Epithelial cell of proximal tubule (primary cell): ENCODE measurements at places on chromosomes 2 and 18. TPM values are rescaled to one million over a fixed set of nuclear protein-coding genes. Genes with fewer than 3 reads are reported as not detected.

GRCh38 chr2:138787053-138787666, 7.0 kb upstream of the NXPH2 start:
- no peak for DNase-seq

- DNase-seq, result no peak
Observed at GRCh38 chr18:9594823-9595596, 19.3 kb downstream of the PPP4R1 start.

The KCNG2 gene
- not detected in 2 replicates for total RNA-seq

DNA sequence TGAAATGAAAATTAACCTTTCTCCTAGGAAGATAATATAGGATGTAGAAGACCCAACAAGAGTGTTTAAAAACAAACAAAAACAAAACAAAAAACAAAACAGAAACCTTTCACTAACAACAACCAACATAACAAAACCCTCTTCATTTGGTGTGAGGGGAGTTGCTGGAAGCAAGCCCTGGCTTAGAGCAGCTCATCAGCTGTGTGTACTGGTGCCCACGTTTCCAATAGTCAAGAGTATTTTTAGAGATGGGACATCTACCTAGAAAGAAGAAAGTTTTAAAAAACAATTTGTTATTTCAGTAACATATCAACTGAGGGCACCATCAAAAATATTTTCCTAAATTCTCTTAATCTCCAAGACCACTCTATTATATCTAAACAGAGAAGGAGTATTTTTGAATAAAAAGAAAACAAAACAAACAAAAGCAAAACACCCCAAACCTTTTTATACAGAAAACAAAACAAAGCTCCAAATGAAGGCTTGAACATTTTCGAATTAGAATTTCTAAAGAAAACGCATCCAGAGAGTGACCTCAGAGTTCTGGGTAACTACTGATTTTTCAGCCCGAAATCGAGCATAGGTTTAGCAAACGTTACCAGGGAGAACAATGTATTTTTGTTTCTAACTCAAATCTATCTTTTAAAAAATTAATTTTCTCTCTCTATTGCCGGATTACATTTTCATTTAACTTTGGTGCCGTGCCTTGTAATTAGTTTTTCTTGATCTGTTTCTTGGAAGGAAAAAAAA, 134.6 kb downstream of the INSIG2 start:
- no peak for DNase-seq

DNA sequence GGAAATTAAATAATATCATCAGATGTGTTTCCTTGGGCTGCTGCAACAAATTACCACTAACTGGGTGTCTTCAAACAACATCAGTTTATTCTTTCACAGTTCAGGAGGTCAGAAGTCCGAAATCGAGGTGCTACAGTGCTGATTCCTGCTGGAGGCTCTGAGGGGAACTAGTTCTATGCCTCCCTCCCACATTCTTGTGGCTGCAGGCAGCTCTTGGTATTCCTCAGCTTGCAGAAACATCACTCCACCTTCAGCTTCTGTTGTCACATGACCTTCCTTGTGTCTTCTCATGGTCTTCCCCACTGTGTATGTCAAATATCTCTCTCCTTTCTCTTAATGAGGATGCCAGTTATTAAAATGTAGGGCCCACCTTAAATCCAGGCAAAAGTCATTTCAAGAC, 29.3 kb upstream of the DCC start:
- no peak for DNase-seq

DNA sequence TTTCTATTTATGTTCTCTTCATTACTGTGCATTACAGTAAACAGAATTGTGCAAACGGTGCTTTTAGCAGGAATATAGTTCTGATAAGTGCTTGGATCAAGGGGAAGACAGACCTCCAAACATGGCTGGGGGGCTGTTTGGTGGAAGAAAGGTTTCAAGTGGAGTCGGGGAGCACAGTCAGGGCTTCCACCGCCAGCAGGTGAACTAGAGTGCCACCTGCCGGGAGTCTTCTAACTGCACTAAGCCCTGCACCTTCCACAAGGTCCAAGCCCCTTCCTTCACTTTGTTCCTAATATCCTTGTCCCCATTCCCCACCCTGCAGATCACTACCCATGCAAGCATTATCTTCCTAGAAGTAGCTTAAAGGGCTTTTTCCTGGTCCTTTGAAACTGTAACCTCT, 11.1 kb downstream of the ONECUT2 start:
- DNase-seq, result no peak

- no peak for DNase-seq
Observed at GRCh38 chr2:54855434-54855833, 132.0 kb downstream of the EML6 start.

DNA sequence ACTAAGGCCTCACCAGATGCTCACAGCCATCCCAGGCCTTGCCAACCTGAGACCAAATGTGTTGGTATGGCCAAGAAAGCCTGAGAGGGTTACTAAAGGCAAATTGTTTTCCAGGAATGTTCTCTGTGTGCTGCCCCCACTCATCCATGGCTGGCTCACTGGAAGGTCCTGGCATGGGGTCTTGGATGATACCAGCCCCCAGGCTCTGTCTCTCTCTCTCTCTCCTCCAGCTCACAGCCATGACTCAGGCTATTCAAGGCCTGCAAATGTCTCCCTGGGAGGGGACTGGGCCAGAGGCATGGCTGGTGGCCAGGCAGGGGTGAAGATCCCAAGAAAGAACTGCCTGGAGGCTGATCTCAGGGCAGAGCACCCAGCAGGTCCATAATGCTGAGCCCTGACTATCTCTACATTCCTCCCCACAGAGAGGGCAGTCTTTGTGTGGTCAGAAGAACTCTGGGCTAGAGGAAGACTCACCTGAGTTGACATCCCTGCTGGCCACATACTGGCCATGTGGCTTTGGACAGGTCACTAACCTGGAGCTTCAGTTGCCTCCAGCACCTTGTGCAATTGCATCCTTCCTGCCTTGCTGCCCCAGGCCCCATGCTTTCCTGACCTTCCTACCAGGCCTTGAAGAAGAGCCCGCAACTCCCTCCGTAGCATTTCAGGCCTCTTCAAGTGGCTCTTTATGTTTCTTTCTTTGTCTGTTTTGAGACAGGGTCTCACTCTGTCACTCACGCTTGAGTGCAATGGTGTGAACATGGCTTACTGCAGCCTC, 150.4 kb downstream of the ZFP36L2 start:
- DNase-seq, result no peak

DNA sequence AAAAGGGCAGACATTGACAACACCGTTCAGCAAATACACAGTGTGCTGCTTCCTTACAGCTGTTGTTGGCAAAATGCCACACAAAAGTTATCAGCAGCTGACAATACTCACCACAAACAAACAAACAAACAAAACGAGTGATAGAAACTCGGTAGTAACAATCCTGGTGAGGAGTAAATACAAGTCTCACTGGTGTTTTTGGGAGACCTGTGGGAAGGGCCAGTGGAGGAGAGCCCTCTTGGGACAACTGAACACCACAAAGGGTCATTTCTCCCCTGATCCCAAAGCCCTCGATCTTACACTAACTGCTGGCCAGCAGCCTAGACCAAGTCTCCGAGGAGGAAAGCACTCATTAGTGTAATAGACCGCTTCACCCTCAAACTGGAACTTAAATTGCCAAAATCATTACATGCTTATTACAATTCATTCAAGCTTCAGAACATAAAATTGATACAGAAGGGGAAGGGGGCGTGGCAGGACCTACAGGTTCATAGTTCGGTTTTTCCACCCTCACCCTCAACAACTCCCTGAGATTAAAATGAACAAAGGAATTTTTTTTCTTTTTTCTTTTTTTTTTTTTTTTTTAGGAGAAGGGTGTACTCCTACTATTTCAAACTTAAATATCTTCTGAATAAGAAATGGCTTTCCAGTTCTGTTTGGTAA, 5.0 kb downstream of the AP1S3 start:
- no peak for DNase-seq

DNA sequence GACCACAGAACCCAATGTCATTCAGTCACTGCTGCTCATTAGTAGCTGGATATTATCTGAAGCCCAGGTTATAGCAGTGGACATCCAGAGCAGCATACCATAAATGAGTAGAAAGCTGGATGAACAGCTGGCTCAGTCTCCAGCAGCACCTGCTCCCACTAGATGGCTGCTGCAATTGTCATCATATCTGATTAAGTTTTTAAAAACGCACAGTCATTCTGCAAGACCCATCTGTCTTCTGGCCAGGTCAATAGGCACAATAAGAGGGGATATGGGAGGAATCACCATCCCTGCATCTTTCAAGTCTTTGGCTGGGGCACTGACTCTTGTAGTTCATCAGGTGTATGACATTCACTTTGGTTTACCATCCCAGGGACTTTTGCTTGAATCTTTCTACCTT, 55.1 kb upstream of the XDH start:
- DNase-seq, result no peak

The GALNT14 gene
- 80.7 and 90.4 TPM in 2 replicates for total RNA-seq

The LIMS3 gene
- total RNA-seq, result 1.7 and 9.3 TPM in 2 replicates

The NLRC4 gene
- total RNA-seq, result not detected in 2 replicates

- DNase-seq, result no peak
Observed at GRCh38 chr2:179561702-179562101, 297.1 kb upstream of the SESTD1 start.

DNA sequence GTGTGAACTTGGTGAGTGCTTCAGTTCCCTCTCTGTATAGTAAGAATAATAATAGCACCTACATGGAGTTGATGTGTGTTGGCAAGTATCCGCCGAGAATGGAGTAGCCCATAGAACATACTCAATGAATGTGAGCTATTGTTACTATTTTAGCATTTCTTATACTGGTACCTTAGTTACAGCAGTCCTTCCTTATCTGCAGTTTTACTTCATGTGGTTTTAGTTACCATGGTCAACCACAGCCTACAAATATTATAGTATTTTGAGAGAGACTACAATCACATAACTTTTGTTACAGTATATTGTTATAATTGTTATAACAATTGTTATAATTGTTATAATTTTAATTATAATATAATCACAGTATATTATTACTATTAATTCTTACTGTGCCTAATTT, 152.5 kb upstream of the RASGRP3 start:
- no peak for DNase-seq

The CRIM1 gene
- 123 and 143 TPM in 2 replicates for total RNA-seq

DNA sequence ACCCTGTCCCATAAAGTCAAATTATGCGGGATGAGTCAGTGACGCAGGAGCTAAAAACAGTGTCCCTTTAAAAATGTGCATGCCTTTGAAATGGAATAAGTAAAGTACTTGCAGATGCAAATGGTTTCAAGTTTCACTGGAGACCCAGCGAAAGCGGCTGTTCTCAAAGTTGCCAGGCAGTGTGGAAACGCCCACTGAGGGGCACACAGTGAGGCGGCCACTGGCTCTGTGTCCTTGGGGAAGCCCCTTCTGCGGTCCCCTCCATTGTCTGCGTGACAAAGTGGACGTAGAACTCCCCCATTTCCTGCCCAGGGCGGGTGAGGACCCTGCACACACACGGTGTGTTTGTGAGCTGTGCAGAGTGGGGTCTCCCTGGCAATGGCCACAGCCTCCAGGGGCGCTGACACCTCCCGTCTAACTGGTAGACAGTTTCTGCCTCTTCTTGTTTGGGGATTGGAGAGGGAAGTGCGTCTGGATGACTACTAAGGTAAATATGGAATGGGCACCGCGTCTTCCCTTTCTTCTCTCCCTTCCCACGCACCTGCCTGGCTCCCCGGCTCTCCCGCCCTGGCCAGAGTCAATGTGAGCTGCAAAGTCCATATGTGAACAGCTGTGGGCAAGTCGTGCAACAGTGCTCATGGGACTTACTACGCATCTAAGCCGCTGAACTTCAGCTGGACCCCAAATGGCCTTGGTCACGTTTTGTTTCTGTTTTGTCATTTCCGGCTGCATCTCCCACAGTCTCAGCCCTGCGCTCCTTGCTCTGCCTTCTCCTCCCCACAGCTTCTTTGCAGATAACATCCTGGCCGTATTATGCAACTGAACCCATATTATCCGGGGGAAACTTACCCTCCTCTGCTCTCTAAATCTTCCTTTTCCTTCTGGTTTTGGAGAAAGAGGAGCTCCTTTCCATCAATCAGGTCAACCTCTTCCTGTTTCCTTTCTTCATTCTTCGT, 33.7 kb upstream of the ZNF516 start:
- DNase-seq, result no peak

GRCh38 chr2:42050703-42051542, 3.1 kb downstream of the PKDCC start:
- no peak for DNase-seq

GRCh38 chr18:11817229-11817628, 34.0 kb upstream of the CHMP1B start:
- no peak for DNase-seq

DNA sequence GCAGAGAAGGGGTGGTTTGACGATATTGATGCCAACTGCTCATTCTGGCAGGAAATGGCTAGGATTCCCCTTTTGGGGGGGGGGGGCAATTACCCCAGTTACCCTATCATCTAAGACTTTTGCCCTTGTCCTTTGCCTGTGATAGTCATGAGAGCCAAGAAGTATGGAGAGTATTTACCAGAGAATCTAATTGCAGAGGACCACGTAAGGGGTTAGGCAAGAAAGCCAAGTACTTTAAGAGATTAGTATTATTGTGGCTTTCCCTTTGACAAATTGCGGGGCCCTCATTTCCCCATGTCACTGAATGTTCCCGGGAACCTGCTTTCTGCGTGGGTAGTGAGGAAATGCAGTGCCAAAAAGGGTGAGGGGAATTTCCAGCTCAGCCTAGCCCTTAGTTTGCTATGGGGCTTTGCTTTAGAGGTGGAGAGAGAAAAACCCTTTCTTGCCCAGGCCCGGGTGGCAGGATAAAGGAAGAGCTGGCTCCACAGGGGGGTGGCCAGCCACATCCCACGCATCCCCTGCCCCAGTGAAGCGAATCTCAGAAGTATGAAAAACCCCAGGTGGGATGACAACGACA, 1.5 kb downstream of the AQP4 start:
- no peak for DNase-seq

The PIAS2 gene
- 14.0 and 16.8 TPM in 2 replicates for total RNA-seq

- no peak for DNase-seq
Observed at GRCh38 chr2:86632672-86633071, 9.0 kb upstream of the RNF103 start.

DNA sequence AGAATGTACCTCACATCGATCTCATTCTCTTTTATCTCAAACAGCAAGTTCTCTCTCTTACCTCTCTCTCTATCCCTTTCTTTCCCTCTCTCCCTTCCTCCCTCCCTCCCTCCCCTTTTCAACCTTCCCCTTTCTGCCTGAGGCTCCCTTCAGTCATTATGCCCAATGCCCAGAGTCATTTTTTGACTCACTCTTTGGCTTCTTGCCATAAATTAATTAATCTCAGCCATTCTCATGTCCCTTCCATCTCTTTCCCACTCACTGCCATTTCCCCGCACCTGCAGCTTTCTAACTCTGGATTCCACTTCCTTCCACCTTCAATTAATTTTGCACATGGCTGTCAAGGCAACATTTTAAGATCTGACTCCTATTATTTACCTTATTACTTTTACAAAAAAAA, 60.1 kb downstream of the EVA1A start:
- DNase-seq, result no peak

- DNase-seq, result no peak
Observed at GRCh38 chr2:112642966-112643365, 2.8 kb upstream of the SLC20A1 start.

GRCh38 chr2:169771021-169771420, 27.6 kb upstream of the SSB start:
- no peak for DNase-seq

The PRKAG3 gene
- not detected in 2 replicates for total RNA-seq

- peak; percentile 19 for DNase-seq
Observed at GRCh38 chr18:33755931-33756560, 178.0 kb downstream of the ASXL3 start.
